Inflammatory macrophage (primary cell): ENCODE measurements at places on chromosomes 6 and 20.

- no peak for DNase-seq
Measured at GRCh38 chr20:7637184-7637583, 303.1 kb downstream of the HAO1 start.

DNA sequence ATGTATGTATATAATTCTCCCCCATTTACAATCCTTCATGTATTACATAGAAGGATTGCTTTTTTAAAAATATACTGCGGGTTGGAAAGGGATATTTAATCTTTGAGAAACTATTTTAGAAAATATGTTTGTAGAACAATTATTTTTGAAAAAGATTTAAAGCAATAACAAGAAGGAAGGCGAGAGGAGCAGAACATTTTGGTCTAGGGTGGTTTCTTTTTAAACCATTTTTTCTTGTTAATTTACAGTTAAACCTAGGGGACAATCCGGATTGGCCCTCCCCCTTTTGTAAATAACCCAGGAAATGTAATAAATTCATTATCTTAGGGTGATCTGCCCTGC, 3.6 kb downstream of the FOXC1 start:
- DNase-seq: no peak

- peak; percentile 60 for DNase-seq
Measured at GRCh38 chr20:34872622-34873224, at the start of gene GGT7. Gene GGT7, minus strand, starts transcription at chr20:34872856. Its CDS starts 41 bp downstream, at chr20:34872815.

GRCh38 chr6:163947276-163947675, 532.8 kb downstream of the QKI start:
- no peak for DNase-seq

- peak; percentile 73 for DNase-seq
Measured at GRCh38 chr20:9615766-9616454, 101.5 kb downstream of the LAMP5 start.

GRCh38 chr20:10910535-10911178, 236.9 kb upstream of the JAG1 start:
- DNase-seq: no peak
